ENCODE measurements at places on chromosomes 5 and 9. TPM values are rescaled to one million over a fixed set of nuclear protein-coding genes. Genes with fewer than 3 reads are reported as not detected.

The PDE8B gene
- total RNA-seq, result 4.3 TPM

The KIF4B gene
- not detected for total RNA-seq

The FANCC gene
- total RNA-seq, result 27.0 TPM

The PCDHB5 gene
- total RNA-seq, result 11.9 TPM

The SUSD3 gene
- not detected for total RNA-seq

The MAP3K1 gene
- total RNA-seq, result 20.3 TPM

The AUH gene
- total RNA-seq, result 22.8 TPM

The GPR151 gene
- total RNA-seq, result not detected

The INSL4 gene
- total RNA-seq, result not detected

The NEURL1B gene
- total RNA-seq, result 20.2 TPM

The PTGES gene
- total RNA-seq, result 2.9 TPM

The SAP30L gene
- 13.2 TPM for total RNA-seq

The TAS2R1 gene
- total RNA-seq, result not detected

The SLC1A3 gene
- total RNA-seq, result 8.5 TPM

The TMEM252 gene
- not detected for total RNA-seq

The MZB1 gene
- total RNA-seq, result not detected

The SLC6A19 gene
- not detected for total RNA-seq

The TEX48 gene
- not detected for total RNA-seq

The OR1J2 gene
- total RNA-seq, result not detected

The CCDC171 gene
- 6.1 TPM for total RNA-seq

The IFNK gene
- total RNA-seq, result not detected

The FAM221B gene
- not detected for total RNA-seq

The ESM1 gene
- not detected for total RNA-seq

The CTXN3 gene
- total RNA-seq, result 0.09 TPM

The NUTM2G gene
- total RNA-seq, result not detected

The TYRP1 gene
- total RNA-seq, result 0.75 TPM

The CARTPT gene
- total RNA-seq, result not detected

The MYMK gene
- total RNA-seq, result not detected

The LECT2 gene
- total RNA-seq, result not detected

The SLCO4C1 gene
- total RNA-seq, result 0.09 TPM

The FAM120AOS gene
- total RNA-seq, result 38.7 TPM

The CFAP157 gene
- not detected for total RNA-seq

All from neural progenitor cell (in vitro differentiated cells).